ENCODE measurements at places on chromosomes 3 and 15.

- no peak for DNase-seq
Observed at GRCh38 chr3:86723433-86723832, 267.5 kb downstream of the VGLL3 start.

DNA sequence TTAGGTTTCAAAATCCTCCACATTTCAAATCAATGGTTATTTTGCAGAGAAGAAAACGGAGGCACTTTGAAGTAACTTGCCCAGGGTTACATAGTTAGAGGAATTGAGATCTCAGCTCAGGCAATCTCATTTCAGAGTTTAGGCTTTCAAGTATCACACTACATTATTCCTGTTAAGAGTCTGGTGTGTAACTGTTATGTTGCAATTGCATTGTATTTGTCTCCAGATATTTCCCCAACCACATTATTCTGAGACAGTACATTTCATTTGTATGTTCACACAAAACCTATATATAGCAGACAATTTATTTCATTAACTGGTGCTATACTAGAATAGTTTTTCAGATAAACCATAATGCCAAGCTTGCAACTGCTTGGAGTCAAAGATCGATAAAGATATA lies 154.2 kb upstream of the TSPAN3 start:
- no peak for DNase-seq

- no peak for DNase-seq
Observed at GRCh38 chr15:53910852-53911251, 67.4 kb upstream of the UNC13C start.

- DNase-seq: no peak
Observed at GRCh38 chr15:57048930-57049549, 130.6 kb downstream of the TCF12 start.

DNA sequence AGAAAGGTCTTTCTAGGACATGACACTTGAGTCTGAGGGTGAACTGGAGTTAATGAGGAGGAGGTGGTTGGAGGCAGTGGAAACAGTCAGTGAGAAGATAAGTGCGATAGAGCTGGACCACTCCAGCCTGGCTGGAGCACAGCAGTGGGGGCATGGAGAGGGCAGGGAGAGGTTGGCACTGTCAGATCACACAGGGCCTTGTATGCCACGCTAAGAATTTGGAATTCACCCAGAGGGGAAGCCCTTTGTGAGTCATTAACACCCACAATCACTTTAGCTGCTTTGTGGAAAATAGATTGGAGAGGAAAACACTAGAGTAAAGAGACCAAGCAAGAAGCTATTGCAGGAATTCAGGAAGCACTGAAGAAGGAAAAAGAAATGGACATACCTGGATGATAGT lies 83.3 kb downstream of the ZNF621 start:
- DNase-seq: no peak

DNA sequence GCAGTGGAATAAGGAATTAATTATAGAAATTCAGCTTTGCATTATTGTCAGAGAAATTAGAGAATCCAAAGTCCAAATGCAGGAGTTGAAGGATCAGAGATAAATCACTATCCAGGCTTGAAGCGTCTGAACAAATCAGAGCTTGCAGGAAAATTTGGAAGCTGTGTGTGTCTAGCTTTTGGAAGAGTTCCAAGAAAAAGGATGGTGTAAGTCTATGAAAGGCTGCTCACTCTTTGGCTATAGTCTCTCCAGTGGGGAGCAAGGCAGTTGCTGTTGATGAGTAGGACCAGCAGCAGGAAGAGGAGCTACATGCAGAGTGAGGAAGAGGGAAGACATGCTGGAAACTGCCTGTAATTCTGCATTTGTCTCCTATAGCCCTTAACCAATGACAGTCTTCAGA lies 464.3 kb upstream of the GRM7 start:
- no peak for DNase-seq

DNA sequence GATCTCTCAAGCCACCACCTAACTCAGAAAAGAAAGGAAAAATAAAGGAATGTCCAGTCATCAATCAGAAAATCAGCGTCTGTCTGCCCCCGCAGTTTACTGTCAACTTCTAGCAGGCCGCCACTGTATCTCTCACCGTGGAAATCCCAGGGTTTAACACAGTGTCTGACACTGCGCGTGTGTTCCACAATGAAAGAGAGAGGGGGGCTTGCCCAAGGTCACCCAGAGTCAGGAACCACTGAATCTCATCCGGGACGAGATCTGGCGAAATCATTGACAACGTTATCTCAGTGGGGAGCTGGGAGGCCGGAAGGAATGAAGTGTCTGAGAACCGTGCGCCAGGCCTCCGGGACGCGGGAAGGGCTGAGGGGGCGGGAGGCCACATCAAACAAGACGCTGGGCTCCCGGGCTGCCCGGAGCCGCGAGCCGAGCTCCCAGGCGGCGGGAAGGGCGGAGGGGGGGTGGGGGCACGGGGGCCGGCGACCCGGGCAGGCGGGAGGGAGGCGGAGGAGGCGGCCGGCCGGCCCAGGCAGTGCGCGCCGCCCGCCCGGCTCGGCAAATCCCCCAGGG lies 2.2 kb upstream of the HES1 start:
- peak; percentile 62 for DNase-seq

GRCh38 chr3:192917028-192917403 lies 640 bp downstream of the MB21D2 start:
- no peak for DNase-seq

- no peak for DNase-seq
Observed at GRCh38 chr3:111715911-111716523, 120.9 kb upstream of the ZBED2 start.

DNA sequence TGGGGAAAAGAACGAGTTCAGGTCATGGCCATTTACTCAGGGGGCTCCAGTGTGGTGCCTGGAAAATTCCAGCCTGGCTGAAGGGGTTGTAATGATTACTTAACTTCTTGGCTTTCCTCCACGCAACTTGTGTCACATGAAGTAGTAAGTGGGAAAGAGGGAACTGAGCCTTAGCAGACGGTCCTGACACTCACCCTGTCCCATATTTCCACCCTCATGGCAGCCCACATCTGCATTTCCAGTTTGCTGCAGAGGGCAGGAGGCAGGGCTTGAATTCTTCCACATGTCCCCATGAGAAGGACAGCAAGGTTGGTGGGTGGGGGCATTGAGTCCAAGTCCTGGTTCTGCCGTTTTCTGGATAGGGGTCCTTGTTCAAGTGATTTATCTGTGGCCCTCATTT lies 7.8 kb upstream of the CAMP start:
- DNase-seq: peak; percentile 52

DNA sequence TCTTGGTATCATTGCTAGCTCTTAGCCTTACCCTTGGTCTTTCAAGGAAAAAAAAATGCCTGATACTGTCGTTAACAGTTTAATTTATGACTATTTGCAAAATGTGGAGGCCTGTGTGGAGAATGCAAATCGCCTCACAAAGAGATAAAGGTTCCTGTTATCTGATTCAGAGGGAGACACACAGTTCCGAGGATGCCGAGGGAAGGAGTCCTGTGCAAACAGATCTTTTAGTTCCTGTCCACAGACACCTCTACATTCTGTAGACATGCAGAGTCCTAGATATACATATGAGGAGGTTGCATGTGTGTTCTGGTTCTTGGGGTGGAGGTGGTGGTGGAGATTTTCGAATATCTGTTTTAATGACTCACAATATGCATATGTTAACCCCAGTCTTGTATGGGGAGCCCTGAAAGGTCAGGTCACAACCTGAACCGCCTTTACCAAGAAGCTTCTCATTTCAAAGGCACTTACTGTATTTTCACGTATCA lies 5.7 kb downstream of the NR2F2 start:
- peak; percentile 34 for DNase-seq

DNA sequence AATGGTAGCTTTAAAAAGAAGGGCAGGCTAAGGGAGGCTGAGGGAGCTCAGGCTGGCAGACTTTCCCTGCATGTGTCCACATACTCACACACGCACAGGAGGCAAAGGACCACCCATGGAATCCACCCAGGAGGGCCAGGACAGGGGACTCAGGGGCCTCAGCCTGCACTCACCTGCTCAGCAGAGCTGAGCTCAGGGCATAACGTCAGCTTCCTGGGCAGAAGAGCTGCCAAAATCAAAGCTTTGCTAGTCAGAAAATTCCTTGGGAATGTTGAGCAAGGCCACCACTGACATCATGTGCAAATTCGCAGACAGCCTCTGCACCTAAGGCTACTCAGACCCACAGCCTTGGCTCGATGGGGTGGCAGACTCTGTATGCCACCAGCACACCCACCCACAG lies 16.4 kb upstream of the ALAS1 start:
- DNase-seq: peak; percentile 63

GRCh38 chr3:139287557-139287956 lies 56.3 kb upstream of the MRPS22 start:
- no peak for DNase-seq

DNA sequence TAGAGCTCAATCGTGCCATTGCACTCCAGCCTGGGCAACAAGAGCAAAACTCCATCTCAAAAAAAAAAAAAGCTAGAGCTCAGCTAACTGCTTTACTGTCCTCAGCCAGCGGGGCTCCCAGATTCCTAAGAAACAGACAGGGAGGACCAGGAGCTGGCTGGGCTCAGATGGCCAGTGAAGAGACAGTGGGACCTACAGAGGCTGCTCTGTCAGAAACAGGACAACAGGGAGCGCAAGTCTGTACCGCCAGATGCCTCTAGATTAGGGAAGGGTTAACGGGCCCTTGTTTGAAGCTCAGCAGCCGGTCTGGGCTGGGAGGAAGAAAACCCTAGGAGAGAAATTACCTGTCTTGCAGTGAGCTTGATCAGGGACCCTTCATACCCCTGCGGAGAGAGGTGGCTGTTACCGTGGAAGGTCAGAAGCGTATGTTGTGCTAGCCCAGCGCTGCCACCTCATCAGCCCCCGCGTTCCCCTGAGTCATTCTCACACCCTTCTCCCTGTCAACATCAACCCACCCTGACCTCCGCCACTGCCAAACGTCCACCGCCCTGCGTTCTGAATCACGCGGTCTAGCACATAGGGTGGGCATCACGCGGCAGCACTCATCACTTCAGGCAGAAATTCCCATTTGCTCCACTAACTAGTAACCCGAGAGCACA lies 25.3 kb downstream of the RBPMS2 start:
- DNase-seq: peak; percentile 80

DNA sequence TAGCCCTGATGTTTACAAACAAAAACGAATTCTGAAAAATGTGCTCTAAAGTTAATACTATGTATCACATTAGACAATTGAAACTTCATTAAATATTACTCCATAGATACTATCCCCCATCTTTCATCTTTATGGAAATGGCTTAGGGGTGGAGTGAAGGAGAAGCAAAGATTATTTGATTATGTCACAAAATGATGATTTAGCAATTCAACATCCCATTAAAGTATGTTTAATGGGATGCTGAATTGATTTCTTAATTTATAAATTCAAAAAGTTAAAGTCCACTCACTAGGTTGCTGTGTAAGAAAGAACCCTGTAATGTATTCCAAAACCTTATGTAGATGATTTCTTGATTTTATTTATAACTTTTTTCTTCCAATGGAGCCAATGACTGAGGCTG lies 201.1 kb downstream of the WDR72 start:
- no peak for DNase-seq

DNA sequence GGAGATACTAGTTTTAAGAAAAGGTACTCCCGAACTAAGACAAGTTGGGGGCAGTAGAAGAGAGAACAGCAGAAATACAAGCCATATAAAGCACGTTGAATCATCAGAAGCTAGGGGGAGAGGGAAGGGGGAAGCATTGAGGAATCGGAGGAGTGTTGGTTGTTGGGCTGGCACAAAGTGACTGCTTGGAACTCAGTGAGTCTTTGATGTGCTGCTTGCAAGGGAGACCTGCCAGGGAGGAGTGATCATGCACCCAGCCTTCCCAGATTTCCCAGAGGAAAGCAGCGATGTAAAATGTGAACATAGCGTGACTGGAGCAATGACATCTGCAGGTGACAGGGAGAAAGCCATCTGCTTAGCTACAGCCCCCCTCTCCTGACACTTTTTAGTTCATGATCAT lies 192.4 kb upstream of the IL12A start:
- DNase-seq: no peak

DNA sequence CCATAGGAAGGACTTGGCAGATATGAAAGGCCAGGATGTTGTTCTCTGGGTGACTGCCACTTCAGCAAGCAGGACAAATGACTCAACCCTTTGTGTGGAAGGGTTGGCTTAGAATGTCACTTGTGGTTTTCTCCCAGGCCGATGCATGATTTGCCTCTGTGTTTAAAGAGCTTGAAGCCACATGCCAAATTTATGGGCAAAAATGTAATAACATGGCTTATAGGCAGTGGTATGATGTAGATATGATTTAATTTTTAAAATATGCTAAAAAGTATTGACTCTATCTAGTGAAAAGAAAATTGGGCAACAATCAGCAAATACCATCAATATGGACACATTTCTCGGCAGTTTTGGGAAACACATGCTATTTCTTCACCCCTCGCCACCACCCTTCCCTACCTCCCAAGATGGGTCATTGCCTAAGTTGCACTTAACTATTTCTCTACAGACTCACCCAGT lies 114.6 kb downstream of the CYP19A1 start:
- peak; percentile 97 for DNase-seq

DNA sequence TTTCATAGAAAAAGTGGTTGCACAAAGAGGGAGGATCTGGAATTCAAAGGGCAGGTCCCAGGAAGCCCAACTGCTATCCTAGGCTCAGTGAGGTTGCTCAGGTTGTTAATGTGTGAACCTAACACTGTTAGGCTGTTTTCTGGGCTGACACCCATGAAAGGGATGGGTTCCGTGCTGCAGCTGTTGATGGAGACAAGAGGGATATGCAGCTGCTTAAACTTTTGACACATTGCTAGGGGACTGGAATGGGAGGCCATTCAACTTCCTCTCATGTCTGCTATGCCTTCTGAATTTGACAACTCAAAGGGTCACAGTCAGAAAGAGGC lies 198.0 kb upstream of the NR2E3 start:
- DNase-seq: no peak

GRCh38 chr15:70998319-70998718 lies 105.7 kb downstream of the LRRC49 start:
- no peak for DNase-seq

- no peak for DNase-seq
Observed at GRCh38 chr15:77575203-77575934, 57.3 kb downstream of the LINGO1 start.

DNA sequence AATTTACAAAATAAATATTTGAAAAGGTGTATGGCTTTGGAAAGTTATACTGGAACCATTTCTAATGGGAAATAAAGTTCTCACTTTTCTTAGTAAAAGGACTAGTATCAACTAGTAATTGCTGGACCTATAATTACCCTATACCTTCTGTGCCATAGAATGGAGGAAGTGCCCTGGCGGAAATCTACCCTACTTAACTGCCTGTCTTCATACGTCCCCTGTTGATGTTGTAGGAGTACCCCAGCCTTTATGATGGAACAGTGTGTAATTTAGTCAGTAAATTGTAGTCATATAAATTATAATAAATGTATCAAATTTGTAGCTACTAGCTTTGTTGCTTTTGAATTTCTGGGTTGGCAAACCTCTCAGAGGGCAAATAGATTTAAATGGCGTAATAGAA lies 149.9 kb downstream of the LPP start:
- no peak for DNase-seq
